ENCODE measurements at places on chromosomes 16 and 17. TPM values are rescaled to one million over a fixed set of nuclear protein-coding genes. Genes with fewer than 3 reads are reported as not detected.

The CHST5 gene
- 0.27 TPM for total RNA-seq

The KRTAP4-3 gene
- total RNA-seq = not detected

DNA sequence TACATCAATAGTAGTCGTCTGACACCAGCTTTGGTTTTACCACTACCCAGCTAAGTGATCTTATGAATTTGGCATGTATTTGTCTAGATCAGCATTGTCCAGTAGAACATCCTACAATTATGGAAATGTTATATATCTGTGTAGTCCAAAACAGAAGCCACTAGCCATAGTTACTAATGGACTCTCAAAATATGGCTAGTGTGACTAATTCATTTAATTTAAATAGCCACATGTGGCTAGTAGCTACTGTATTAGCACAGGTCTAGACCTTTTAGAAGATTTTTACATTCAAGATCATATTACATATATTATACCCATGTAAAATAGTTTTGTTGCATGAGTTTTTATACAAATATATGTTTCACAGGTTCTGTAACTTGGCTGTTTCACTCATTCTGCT is 27.0 kb upstream of the NFAT5 start:
- DNase-seq = no peak

The IGFALS gene
- total RNA-seq = 0.43 TPM

The NUBP2 gene
- total RNA-seq = 56.3 TPM

GRCh38 chr16:13708347-13709120 is 211.4 kb upstream of the ERCC4 start:
- DNase-seq = no peak
